NCI-H460 (cell line): ENCODE measurements at places on chromosomes 7 and 10. TPM values are rescaled to one million over a fixed set of nuclear protein-coding genes. Genes with fewer than 3 reads are reported as not detected.

The TFR2 gene
- 1.4 and 3.8 TPM in 2 replicates for total RNA-seq

The ZNF394 gene
- 17.6 and 18.0 TPM in 2 replicates for total RNA-seq

DNA sequence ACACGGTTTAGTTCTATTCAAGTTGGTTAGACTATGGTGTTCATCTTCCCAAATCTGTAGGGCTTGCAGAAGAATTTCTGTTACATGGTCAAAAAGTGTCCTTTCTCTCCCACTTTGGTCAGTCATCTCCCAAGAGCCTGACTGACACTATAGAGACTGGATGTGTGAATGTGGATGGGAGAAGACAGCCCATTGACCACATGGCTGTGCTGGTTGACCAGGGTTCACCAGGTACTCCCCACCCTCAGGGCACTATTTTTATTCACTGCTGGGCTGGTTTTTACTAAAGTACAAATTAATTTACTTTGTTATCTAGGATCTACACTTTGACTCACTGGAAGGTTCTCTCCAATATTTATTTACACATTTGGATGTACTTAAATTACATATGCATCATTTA lies 2.3 kb downstream of the ZNF804B start:
- no peak for DNase-seq

- DNase-seq: no peak
Observed at GRCh38 chr7:125363873-125364272, 434.2 kb upstream of the POT1 start.

DNA sequence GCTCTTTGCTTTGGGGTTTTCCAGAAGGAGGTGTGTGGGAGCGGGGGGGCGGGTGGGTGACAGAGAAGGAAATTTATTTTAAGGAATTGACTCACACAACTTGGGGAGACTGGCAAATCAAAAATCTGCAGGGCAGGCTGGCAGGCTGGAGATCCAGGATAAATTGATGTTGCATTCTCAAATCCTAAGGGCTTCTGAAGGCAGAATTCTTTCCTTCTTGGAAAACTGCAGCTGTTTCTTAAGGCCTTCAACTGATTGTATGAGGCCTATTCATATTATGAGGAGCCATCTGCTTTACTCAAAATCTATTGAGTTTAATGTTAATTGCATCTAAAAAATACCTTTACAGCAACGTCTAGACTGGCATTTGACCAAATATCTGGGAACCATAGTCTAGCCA lies 1528.8 kb upstream of the LRRTM3 start:
- no peak for DNase-seq

GRCh38 chr7:111223802-111224253 lies 132.9 kb downstream of the LRRN3 start:
- DNase-seq: no peak

DNA sequence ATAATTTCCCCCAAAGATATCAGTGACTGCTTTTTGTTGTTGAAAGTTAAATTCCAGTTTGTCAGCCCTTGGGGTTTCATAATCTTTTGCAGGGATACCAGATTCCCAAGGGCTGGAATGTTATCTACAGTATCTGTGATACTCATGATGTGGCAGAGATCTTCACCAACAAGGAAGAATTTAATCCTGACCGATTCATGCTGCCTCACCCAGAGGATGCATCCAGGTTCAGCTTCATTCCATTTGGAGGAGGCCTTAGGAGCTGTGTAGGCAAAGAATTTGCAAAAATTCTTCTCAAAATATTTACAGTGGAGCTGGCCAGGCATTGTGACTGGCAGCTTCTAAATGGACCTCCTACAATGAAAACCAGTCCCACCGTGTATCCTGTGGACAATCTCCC lies 3.2 kb downstream of the CYP26A1 start:
- no peak for DNase-seq

DNA sequence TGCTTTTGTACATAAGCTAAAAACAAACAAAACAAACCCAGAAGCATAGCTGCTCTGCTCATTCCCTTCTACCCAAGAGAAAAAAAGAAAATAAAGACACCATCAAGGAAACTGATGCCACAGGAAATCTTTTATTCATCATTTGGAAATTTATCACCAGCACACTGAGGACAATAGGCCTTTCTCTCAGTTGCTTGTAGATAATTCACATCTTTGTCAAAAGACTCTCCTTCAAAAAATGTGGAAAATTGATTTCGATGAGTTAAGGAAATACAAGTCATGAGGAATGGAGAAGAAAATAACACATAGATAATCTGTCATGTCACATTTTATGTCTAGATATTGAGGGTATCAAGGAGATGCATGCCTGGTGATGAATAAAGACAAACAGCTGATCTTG lies 53.5 kb downstream of the ZNF37A start:
- no peak for DNase-seq

DNA sequence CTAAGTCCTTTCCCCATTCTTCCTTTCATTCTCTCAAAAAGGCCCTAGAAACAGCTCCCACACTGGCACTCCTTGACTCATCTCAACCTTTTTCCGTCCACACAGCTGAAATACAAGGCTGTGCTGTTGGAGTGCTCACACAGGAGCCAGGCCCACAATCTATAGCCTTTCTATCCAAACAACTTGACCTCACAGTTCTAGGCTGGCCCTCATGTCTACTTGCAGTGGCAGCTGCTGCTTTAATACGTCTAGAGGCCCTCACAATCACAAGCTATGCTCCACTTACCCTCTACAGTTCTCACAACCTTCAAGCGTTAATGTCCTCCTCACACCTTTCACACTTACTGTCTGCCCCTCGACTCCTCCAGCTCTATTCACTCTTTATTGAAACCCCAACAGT lies 12.0 kb upstream of the LRRC61 start:
- DNase-seq: no peak

DNA sequence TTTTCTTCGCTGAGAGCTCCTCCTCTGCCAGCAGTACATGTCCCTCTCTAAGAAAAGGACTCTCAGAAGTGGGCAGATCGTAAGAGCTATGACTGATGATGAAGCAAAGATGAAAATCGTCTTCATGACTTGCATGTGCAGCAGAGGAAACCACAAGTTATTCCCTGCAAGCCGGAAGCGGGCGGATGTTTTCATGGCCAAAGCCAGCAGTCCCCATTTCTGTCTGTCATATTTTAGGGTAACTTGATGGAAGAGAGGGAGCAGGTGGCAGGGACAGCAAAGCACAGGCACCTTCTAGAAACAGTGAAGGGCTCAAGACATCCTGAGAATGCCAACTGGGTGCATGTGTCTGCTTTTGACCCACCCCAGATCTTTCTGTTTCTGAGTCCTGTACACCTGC lies 19.9 kb downstream of the KLF6 start:
- no peak for DNase-seq

DNA sequence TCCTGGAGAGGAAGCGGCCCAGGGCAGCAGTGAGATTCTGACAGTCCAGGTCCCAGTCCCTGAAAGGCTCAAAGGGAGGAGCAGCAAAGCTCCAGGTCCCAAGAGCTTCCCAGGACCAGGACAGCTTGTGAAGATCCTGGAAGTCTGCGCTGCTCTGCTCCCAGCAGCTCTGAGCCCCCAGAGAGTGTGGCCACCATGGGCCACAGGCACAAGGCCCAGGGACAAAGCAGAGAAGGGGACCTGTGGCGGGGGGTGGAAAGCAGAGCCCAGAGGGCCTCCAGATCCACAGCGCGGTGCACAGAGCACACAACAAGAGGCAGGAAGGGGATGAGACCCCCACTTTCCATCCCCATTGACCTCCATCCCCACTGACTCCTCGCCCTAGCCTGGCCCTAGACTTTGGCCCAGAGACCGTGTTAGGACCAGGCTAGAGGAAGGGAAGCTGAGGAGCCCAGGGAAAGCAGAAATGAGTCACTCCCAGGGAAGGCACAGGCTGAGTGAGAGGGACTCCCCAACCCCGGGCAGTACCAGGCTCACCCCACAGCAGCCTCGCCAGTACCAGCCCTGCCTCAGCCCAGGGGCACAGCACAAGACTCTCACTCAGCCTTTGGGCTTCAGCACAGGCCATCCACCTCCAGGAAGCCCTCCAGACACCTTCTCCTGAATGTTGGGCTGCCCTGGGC lies 75.5 kb downstream of the GRID1 start:
- no peak for DNase-seq

DNA sequence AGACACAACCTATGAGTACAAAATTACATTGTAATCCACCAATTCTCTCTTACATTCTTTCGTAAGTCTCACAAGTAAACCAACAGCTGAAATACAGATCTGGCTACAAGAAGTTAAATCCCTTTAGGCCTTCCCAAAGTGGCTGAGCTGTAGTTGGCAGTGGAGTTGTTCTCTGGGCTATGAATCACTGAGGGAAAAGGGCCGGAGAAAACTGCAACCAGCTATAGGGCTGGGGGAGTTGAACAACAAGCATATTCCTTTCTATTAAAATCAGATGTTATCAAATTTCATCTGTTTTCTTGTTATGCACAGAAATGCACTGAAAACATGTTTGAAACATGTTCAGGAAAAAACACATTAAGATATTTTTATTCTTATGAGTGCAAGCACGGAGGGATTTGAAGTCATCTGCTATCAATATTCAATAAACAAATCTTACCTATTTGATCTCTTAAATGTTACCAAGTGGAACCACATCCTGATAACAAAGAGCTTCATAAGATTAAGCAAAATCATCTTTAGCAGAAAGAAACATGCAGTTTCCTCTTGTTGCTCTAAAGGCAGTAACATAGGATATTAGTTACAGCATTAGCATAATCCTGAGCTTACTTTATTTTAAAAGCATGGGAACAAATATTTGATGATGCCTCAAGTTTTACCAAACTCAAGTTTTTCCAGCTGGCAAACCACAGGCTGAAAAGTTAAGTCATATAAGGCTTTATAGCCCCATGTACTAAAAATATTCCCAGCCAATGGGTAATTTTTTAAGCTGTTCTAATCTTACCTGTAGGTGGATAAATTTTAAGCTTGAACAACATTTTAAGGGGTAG lies 212.7 kb downstream of the TAX1BP1 start:
- DNase-seq: no peak
